ENCODE measurements at places on chromosomes 1 and 21.

- no peak for DNase-seq
Observed at GRCh38 chr1:86175756-86176155, 19.2 kb upstream of the COL24A1 start.

DNA sequence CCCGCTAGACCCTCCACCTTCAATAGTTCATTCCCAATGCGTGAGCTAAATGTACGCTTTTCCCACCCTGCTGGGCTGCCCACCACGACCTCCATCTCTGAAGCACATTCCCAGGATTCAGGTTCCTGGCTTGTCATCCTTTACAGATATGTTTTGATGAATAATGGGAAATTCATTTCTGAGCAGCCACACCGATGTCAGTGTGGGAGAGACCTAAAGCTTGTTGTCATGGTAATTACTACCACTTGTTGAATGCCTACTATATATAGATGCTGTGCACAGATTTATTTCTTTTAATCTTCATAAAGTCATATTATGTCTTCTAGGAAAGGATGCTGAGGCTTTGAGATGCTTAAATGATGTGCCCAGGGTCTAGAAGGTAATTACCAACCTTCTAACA, 8.0 kb downstream of the RCSD1 start:
- no peak for DNase-seq

GRCh38 chr1:19163261-19163660, 46.8 kb downstream of the UBR4 start:
- no peak for DNase-seq

- DNase-seq = no peak
Observed at GRCh38 chr21:36433059-36433709, 46.7 kb downstream of the CLDN14 start.

DNA sequence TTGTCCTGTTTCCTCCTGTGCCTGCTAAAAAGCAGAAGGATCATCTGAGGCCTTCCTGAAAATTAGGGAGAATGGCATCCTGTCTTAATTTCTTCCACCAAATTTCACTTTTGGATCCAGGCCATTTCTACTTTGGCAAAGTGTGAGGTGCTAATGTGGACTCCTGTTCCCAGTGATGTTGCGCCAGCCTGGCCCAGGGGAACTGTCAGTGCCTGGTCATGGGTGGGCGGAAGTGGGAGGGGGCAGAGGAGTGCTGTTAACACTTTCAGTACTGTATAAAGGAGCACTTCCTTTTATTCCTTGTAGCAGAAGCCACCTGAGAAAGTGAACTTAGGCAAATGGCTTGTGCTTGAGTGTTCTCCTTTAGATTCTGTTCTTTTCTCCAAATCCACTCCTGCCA, 19.9 kb downstream of the ELAPOR1 start:
- no peak for DNase-seq

GRCh38 chr1:17880449-17880848, 125.3 kb downstream of the ACTL8 start:
- peak; percentile 19 for DNase-seq

- DNase-seq = peak; percentile 35
Observed at GRCh38 chr1:31505911-31506497, 70.3 kb upstream of the TINAGL1 start.

- DNase-seq = peak; percentile 54
Observed at GRCh38 chr1:98327220-98327861, 334.2 kb upstream of the SNX7 start.

GRCh38 chr1:32754317-32755097, 51.9 kb upstream of the SYNC start:
- peak; percentile 86 for DNase-seq

- DNase-seq = no peak
Observed at GRCh38 chr1:107450899-107451664, 310.2 kb downstream of the NTNG1 start.

DNA sequence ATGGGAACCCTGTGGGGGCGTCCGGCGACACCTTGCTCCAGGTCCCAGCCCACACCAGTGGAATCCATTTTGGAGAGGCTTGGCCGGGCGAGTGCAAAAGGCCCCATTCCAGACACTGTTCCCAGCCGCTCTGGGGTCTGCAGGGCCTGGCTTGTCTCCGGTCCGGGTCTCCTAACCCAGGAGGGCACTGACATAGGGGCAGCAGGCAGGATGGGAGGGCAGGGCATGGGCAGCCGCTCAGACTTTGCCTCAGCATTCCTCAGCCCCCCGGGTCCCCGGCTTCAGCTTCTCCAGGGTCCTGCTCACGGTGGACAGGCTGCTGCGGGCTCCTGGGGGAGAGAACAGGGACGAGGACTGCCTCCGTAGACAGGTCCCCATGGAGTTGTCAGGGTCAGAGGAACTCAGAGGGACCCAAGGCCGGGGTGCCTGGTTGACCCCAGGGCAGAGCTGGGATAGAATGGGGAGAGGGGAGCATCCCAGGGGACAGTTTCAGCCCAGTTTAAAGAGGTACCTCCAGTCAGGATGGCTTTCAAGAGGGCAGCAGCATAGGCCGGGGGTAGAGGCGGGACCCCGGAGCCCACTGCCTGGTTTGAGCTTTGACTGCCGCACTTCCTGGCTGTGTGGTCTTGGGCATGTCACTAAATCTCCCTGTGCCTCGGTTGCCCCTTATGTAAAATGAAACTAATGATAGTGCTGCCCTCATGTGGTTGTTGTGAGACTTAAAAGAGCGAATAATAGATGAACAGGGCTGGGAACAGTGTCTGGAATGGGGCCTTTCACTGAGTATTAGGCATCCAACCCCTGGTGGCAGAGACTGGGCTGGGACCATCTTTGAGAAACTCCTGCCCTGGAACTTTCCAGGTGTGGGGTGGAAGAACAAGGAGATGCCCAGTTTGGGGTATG, 3.7 kb downstream of the KNCN start:
- DNase-seq = no peak
